ENCODE measurements at places on chromosomes 1 and 21.

- DNase-seq, result no peak
These were observed 126.2 kb upstream of the LMO4 start for GRCh38 chr1:87202451-87202850.

DNA sequence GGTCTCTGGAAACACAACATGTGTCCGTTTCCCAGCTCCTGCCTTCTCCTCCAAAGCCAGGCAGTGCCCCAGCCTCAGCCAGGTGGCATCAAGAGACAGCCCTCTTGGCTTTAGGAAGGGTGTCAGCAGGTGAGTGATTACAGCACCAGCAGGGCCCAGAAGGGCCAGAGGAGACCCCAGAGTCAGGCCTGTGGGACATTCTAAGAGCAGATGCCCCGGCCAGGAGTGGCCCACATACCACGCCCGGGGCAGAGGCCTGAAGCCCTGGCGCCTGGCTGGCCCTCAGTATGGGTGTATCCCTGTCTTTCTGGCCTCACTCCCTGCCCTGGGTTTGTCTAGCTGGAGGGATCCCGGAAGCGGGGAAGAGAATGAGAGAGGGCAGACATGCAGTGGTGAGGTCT, 109.2 kb downstream of the CASZ1 start:
- DNase-seq, result no peak

GRCh38 chr1:156504438-156504813, 3.9 kb upstream of the MEF2D start:
- DNase-seq, result no peak

DNA sequence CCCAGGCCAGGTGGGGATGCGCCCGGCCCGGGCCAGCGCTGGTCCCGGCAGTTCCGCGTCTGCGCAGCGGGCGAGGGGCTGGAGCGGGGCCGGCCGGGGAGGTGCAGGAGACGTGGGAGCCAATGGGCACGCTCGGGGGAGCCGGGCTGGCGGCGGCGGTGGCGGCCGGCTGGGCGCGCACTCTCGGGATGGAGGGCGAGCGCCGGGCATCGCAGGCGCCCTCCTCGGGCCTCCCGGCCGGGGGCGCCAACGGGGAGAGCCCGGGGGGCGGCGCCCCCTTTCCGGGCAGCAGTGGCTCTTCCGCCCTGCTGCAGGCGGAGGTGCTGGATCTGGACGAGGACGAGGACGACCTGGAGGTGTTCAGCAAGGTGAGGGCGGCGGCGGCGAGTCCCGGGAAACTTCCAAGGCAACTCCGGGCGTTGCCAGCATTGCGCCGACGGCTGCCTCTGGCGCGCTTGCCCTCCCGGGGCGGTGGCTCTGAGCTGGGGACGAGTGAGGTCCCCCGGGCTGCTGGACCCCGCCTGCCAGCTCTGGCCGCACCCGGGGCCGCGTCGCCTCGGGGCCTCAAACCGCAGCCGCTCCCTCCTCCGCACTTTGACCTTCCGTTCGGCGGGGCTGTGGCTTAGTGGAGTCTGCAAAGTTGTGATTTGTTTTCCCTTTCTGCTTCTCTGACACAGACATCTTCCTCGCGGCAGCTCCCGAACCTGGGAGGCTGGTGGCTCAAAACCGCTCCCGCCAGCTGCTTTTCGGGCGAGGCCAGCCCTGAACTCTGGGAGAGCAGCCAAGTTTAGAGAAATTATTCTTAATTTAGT, at the start of gene SNX7:
Gene SNX7 (plus strand): TSS at position 178 of the 812 bp plus-strand sequence. CDS start 11 bp downstream, at position 189.
- DNase-seq, result no peak

- no peak for DNase-seq
These were observed 36.3 kb downstream of the FUBP1 start for GRCh38 chr1:77942400-77943140.

GRCh38 chr1:193543259-193543658, 356.8 kb upstream of the B3GALT2 start:
- DNase-seq, result no peak

GRCh38 chr1:27666791-27667254, 5.2 kb downstream of the IFI6 start:
- DNase-seq, result no peak

GRCh38 chr1:94855307-94855700, 35.1 kb downstream of the SLC44A3 start:
- no peak for DNase-seq

DNA sequence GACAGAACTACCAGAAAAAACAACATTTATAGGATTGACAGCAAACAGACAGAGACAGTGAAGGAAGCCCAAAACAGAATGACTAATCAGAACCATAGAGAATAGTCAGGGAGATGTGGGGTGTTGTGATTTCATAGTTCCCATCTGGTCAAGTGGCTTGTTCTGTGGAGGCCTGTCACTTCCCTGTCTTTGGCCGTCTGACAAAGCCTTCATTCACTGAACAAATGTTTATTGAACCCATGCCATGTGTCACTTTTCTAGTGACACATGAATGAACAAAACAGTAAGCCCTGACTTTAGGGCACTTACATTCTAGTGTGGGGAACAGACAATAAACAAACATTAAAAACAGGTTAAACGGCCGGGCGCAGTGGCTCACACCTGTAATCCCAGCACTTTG, 3.2 kb upstream of the SRRM1 start:
- no peak for DNase-seq

DNA sequence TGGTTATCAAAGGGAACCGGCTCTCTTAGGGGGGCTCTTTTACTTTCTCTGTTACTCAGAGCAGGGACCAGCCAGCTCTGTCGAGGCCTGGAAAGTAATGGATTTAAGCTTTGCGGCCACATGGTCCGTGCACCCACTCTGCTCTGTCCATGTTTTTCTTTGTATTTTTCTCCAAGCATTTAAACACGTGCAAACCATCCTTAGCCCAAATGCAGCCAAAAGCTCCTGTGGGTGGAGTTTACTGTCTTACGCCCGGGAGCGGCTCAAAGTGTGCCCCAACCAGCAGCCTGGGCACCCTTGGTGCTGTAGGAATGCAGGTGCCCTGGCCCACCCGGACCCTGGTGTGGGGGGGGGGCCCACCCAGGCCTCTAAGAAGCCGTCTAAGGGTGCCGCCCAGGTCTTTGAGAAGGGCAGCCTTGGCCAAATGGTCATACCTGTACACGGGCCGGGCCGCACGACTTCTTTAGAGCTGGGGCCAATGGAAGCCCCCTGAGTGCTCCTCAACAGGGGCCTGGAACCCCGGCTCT, 29.2 kb upstream of the POFUT2 start:
- no peak for DNase-seq

GRCh38 chr1:82606546-82606945, 805.8 kb downstream of the ADGRL2 start:
- DNase-seq, result no peak

- DNase-seq, result no peak
These were observed 5.9 kb downstream of the FNDC10 start for GRCh38 chr1:1593834-1594601.

DNA sequence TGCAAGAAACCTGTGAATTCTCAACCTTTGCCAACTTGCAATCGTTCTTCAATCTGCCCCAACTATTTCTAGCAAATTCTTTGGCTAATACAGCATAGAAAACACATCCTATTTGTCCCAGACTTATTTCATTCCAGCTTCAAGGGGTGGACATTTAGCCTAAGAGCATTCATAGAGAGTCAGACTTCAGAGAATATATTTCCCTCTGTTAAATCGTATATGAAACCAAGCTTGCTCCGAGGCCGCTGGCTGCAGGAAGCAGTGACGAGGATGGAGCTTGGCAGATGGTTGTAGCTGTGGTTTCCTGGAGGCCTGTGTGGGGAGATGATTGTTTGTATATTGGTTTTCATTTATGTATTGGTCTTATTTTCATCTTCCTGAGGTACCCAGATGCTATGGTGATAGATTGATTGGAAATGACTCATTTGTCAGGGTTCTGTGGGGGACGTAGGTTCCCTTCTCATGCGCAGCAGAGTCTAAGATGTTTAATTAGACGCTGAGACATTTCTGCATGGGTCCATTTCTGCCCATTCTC, 26.1 kb downstream of the MAN1C1 start:
- peak; percentile 33 for DNase-seq

DNA sequence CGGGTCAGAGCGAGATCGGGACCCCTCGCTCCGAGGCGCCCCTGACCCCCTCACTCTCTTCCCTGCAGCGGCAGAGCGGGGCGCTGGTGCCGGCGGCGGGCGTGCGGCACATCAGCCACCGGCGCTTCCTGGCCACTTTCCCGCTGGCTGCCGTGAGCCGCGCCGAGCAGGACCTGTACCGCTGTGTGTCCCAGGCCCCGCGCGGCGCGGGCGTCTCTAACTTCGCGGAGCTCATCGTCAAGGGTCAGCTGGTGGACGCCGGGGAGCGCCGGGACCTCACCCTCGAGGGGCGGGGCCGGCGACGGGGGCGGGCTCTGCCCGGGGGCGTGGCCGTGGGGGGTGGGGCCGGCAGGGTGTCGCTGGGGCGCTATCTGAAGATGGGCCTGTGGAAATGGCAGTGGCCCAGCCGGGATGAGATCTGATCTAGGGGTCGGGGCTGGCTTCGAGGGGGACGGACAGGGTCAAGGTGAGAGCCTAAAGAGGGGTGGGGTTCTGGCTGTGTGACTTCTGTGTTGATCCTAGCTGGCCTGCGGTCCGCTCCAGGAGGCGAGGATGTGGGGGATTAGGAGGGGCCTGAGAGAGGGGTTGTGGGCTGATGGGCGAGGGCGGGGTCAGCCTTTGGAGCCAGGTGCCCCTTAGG, 23.6 kb downstream of the PTPRU start:
- peak; percentile 51 for DNase-seq

DNA sequence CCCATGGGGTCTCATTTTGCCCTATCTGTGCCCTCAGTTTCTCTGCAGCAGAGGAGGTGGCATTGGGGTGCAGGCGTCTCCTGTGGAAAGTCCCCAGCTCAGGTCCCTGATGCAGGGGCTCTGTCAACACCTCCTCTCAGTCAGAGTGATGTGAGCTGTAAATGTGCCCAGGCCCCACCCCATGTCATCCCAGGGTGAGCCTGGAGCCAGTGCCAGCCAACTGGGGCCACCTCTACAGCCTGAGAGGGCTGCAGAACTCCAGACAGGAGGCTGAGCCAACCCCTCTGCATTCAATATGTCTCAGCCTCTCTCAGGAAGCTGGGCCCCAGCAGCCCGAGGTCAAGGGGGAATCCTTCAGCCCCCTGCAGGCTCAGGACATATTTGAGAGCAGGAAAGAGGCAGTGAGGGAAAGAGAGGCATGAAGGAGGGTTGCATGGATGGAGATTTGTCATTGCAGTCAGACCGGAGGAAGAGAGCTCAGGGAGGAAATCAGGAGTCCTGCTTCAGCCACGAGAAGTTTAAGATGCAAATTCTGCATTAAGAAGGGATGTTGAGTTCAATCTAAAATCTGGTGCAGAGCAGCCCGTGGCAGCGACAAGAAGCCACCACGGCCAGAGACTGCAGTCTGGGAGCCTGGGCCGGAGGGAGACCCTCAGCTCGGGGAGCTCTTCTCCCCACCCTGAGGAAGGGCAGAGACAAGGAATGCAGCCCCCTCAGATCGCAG, 288.2 kb upstream of the VAMP3 start:
- no peak for DNase-seq

- DNase-seq, result no peak
These were observed 8.7 kb downstream of the SZRD1 start for GRCh38 chr1:16375521-16376340.

DNA sequence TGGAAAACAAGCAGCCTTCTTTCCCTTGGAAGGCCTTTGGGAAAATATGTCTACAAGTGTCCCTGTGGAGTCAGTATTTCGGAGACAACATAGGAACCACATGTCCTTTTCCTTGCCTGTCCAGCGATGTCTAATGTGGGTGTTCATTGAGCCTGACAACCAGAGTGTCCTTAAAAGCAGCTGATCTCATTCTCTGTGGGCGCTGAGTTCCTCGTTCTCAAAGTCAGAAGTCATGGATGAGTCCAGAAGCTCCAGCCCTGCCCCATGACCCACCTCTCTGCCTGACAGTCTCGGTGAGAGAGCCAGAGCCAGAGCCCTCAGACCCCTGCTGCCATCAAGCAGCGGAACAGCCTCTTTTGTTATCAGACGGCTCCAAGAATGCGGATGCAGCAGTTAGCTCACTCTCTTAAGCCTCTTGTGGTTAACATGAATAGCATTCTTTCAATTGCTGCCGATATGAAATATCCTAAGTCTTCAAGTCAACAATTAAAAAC, 329.2 kb downstream of the TGFB2 start:
- no peak for DNase-seq

GRCh38 chr1:38044221-38045215, 2.1 kb downstream of the POU3F1 start:
- no peak for DNase-seq

DNA sequence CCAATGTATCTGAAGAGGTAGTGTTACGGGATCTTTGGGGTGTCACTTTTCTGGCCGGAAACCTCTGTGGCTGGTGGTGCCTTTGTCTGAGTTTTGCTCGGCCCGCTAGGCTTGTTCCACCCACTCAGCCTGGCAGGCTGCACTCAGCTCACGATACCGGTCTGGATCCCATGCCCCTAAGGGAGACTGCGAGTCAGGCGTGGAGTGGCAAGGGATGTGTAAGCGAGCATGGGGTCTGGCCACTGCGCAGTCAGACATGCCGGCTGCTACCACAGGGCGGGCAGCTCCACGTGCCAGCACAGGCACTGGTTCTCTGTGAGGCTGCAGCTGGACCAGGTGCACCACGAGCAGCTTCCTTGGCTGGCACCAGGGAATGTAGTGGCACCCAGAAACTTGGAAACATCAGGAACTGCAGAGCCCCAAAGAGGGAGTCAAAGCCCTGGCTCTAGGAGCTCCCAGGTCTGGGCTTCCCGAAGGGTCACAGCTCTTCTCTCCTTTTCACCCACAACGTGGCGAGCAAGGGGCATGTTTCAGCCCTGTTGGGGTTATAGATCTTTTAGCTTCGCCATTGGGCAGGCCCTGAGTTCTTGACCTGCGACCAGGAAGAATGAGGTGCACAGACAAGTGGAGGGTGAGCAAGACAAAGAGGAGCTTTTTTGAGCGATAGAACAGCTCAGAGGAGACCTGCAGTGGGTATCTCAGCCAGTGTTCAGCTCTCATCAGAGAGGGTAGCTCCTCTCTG, 23.8 kb upstream of the LRRC8C start:
- peak; percentile 54 for DNase-seq

DNA sequence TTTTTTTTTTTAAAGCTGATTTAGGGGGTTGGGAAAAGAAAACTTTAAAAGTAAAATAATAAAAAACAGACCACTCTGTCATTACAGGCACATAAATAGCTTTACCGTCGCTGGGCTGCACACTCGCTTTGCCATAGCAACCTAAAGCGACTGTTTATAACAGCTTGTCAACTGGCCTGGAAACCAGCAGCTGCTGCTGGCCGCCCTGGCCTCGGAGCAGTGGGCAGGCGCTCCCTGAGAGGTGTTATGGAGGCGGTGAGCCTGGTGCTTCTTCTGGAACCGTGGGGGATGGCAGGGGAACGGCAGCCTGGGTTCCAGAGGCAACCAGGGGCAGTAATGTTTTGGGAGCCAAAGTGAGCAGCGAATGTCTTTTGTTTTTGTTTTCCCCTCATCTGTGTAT, 45.7 kb downstream of the ATP2B4 start:
- DNase-seq, result no peak

DNA sequence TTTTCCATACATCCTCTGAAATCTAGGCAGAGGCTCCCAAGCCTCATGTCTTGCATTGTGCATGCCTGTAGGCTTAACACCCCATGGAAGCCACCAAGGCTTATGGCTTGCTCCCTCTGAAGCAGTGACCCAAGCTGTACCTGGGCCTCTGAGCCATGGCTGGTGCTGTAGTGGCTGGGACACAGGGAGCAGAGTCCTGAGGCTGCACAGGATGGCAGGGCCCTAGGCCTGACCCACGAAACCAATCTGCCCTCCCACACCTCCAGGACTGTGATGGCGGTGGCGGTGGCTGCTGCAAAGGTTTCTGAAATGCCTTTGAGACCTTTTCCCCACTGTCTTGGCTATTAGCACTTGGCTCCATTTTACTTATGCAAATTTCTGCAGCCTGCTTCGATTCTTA, 429.5 kb downstream of the NPHP4 start:
- DNase-seq, result no peak

GRCh38 chr1:87451229-87451920, 122.7 kb downstream of the LMO4 start:
- DNase-seq, result no peak

- DNase-seq, result no peak
These were observed 20.6 kb downstream of the STUM start for GRCh38 chr1:226568975-226569741.
